HEK293T (cell line): ENCODE measurements at places on chromosomes 16 and 17.

DNA sequence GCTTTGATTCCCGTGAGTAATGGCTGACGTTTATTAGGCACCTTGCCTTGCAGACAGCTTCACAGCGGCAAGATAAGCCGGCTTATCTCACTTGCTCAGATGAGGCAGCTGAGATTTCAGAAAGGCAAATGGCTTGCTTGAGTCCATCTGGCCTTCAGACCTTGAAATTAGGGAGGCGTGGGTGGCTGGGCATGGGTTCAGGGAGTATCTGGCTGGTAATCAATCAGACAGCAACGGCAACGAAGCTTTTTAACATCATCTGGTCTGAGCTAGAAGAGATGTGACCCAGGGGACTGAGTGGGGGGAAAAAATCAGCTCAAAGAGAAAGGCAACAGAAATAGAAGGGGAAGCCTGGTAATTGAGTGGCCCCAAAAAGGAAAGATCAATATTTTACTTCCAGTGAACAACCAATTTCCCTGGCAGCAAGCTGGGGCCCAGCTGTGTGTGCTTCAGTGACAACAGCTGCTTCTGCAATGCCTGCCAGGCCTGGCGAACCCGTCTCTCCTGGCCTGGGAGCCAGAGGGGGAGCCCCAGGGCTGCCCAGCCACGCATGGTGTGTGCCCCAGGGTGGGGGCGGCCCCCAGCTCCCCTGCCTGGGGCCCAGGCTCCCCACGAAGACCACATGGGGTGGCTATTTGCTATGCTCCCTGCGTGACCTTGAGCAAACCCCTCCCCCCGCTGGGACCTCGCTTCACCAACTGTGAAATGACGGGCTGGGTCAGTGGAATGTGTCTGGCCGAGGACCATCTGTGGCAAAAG is 34.0 kb downstream of the RAB11FIP4 start:
- no peak for DNase-seq

GRCh38 chr17:4560837-4561256 is 470 bp upstream of the GGT6 start:
- DNase-seq = no peak

DNA sequence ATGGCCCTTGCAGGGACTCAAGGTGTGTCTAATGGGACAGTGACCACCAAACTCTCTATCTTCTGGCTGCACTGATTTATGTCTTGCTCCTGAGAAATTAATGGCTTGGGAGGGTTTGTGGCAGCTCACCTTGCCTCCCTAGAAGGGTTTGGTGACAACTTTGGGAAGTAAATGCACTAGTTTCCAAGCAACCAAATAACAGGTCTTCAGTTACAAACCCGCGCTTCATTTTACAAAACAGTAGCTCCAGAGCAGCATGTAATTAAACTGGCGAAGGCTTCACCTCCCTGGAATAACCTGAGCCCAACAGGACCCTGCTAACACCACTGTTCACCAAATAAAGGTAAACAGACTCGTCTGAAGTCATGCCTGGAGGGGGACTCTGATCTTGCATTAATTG is 318.3 kb downstream of the SLC39A11 start:
- DNase-seq = no peak

DNA sequence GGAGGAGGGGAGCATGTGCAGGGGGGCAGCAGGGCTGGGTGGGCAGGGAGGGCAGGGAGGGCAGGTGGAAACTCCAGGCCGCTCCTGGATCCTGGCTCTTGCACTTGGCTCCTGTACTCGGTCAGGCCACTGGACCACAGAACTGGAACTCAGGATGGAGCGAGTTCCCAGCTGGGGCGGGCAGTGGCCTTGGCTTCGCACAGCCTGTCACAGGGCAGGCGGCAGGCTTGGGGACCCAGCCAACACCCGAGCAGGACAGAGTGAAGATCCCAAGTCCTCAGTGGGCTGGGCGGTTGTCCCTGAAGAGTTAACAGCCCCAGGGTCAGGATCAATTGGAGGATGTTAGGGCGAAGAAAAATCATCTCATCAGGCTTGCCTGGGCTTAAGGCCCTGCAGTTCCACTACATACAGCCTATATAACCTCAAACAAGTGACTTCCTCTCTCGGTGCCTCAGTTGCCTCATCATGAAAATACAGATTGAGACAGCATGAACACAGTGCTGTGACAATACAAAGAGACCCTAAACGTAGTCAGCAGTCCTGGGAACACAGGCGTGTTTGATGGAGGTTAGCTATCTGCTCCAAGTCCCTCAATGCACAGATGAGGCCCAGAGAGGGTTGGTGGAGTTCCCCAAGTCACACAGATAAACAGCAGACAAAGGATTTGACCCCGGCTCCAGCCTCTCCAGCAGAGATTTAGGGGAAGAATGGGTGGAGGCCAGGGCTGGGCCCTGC is 21.9 kb downstream of the ZNF423 start:
- no peak for DNase-seq

DNA sequence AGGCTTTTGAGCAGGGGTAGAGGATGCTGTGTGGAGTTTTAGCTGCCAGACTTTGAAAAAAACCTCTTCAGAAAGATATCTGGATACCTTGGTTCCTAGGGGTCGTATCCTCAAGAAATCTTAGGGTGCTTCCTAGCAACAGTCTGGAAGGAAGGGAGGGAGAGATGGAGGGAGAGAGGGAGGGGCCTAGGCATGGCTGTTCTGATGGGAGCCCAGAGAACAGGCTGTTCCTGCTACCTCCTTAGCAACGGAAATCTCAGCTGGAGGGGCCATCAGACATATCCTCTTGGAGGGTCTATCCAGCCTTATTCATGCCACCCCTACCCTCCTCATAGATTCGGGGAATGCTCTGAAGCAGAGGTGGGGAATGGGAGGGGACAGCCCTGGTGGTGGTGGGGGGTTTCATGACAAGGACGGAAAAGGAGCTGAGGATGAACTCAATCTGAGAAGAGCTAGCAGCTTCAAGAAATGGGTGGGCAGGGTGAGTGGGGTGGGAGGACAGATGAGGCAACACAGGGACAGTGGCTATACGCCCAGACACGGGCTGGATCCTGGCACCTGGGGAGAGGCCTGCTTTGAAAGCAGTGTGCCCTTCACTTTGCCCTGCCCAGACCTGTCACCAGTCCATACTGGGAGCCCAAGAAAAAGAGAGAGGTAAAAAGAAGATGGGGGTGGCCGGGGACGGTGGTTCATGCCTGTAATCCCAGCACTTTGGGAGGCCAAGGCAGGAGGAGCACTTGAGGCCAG is 2.9 kb upstream of the THRA start:
- no peak for DNase-seq

- DNase-seq = no peak
Observed at GRCh38 chr17:81460856-81461460, 51.6 kb downstream of the ACTG1 start.

DNA sequence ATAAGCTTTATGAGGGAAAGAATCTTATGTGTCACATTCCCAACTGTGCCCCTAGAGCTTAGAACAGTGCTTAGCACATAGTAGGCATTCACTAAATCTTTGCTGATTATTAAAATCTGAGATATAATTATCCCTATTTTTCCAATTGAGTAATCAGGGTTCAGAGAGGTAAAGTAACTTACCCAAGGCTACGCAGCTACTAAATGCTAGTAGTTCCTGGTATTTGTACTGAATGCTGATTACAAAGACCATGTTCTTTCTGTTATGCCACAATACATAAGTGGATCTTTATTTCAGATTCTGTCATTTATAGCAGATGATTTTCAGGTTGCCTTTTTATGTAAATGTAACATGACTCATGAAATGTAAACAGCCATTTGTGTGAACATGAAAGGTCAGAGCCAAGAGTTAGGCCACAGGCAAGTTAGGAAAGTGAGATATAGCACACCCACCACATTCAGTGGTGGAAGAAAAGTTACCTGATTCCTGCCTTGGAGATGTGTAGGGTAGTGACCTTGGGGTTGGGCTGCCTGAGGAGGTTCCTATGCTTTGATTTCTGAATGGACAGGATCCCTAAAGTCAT is 77.2 kb downstream of the FTO start:
- DNase-seq = no peak

- DNase-seq = peak; percentile 25
Observed at GRCh38 chr17:2051061-2051932, 3.6 kb upstream of the HIC1 start.

GRCh38 chr17:18324140-18325050 is 9.3 kb downstream of the SMCR8 start:
- no peak for DNase-seq

GRCh38 chr17:37699285-37699973 is 45.4 kb downstream of the HNF1B start:
- DNase-seq = no peak

DNA sequence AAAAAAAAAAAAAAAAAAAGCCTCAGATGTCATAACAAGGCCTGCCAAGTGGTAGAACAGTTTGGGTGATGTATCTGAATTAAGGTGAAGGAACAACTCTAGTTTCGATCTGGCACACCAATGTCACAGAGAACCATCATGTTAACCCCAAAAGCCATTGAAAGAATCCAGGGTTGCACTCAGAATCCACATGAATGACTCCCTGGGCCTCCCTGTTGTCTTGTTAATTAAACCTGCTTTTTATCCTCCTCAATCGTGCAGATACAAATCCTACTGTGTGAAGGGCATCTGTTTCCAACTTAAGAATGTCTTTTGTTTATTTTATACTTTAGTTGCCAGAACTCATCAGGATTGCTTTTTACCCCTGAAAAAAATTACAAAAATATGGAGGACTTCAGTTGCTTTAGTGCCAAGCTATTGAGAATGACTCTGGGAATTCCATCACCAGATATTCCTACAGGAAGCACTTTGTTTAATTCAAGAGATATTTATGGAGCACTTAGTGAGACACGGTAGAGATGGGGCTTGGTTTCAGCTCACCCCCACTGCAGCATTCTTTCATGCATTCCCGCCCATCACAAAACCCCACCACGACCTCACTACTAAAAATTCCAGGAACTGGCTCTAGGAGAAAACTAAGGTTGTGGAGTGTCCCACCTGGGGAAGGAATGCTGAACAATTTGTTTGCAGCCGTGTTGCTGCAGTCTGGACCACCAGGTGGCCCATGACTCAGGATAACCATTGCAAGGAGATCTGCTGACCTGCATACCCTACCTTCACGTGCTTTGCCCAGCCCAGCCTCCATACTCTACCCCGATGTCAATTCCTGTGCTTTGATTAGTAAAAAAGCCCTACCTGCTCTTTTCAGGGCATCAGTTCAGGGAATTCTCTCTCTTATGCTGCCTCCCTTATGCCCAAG is 63.8 kb upstream of the GPRC5B start:
- DNase-seq = no peak

DNA sequence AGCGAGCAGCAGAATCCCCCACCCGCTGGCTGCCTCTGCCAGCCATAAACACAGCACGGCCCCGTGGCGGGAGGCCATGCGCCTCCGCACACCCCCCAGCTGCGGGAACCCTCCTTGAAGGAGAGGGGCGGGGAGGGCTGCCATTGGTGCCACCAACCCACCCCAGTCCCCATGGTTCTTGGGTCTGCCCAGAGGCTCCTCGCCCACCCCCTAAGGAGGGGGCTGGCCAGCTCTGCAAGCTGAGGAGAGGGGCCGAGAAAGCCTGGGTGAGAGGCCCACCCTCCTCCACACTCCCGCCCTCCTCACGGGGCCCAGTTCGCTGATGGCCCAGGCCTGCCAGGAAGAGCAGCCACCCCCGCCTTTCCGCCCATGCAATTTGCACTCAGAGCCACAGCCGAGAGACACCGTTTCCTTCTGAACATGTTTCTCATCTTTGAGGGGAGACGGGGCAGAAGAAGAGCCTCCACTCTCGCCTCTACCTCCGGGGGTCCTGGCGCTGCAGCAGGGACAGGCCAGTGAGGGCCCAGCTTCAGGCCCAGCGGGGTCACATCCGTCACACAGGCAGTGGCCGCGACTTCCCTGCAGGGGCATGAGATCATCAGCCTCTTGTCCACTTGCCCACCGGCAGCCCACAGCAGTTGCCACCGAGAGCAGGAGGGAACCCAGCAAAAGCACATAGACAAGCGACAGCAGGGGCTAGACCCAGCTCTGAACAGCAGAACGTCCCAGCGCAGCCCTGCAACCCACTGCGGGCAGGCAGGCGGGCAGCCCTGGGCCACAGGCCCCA is 23.0 kb downstream of the KATNB1 start:
- no peak for DNase-seq

GRCh38 chr16:67537270-67537635 is 8.6 kb downstream of the RIPOR1 start:
- DNase-seq = no peak

DNA sequence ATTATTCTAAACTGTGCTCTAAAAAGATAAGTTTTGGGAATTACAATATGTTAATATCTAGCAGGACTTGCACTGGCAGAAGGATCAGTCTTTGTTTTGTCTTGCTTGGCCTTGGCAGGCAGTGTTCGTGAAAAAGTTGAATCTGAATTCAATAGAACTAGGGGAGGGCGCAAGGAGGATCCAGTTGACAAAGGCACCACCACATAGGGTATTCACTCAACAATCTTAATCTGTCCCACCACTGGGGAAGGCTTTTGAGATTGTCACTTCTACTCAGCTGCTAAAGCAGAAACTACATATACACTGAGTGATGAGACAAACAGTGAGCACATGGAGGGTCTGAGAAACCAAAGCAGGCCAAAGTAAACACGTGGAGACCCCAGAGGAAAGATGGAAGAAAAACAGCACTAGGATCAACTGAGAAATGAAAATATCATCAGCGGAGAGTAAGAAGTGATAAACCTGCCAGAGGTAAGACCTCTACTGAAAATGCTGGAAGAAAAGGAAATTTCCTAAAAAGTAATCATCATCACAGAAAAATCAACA is 2.4 kb downstream of the AMFR start:
- no peak for DNase-seq

- no peak for DNase-seq
Observed at GRCh38 chr17:65956814-65957213, 235.1 kb downstream of the CEP112 start.

DNA sequence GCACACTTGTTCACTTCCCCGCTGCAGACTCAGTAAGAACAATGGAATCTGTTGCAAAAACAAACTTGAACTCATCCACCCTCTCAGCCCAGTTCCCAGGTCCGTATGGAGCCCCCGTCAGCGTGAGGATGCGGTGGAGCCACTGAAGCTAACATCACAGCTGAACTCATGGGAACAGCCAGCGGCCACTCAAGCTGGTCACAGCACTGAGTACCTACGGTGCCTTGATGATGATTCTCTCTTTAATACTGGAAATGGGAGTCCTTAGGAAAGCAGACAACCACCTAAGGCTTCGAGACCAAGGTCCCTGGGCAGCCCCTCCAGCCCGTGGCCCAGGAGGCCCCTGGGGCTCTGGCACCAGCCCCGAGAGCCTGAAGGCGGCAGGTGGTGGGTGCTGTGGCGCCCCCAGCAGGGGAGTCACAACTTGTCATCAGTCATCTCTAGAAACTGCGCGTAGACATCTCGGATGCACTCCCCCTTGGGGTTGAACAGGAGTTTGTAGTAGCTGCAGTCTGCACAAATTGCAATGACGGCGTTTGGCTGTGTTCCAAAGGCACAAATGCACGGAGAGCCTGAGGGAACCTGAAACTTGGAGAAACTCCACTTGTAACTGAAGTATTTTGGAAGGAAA is 31.0 kb upstream of the RHOT1 start:
- DNase-seq = peak; percentile 21
